Transverse colon (tissue), 4 donors: ENCODE measurements at places on chromosomes 12 and 14. TPM values are rescaled to one million over a fixed set of nuclear protein-coding genes. Genes with fewer than 3 reads are reported as not detected.

Gene NCOR2
- 460 TPM for total RNA-seq

Gene GDF3
- total RNA-seq: not detected

Gene FOXM1
- total RNA-seq: 2.2 TPM

Gene KLRG1
- total RNA-seq: 1.4 TPM

Gene CPNE6
- not detected for total RNA-seq

Gene ACSM4
- total RNA-seq: not detected

DNA sequence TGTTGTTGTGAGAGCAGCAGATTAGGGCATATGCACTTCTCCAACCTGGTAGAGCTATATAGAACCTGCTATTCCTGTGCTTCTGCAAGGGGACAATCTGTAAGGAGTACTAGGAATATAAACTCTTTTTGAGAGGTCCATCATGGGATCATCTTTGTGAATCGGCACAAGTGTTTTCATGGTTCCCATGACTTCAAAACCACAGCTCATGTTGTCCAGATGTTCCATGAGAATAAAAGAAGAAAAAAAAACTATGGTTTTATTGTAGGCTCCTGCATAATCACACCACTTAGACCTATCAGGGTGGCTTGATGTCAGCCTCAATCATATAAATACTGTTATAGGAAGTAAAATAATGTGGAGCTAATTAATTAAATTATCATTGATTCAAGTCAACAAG, 311.4 kb upstream of the ATP2B1 start:
- no peak for DNase-seq

DNA sequence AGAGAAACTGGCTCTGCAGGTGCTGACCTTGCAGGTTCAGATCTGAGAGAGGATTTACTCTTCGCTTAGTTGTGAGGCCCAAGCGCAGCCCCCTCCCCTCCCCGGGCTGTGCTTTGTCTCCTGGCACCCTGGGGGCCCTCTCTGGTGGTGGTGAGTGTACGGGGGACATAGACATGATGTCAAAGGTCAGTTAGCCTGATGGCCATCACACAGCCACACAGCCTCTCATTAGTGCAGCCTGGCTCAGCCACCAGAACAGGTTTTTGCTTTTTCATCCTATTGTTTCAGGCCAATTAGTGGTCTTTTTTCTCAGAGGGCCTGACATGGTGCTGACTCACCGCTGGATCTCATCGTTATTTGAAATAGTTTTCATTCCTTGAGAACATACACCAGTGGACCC, 437.9 kb downstream of the AACS start:
- no peak for DNase-seq

DNA sequence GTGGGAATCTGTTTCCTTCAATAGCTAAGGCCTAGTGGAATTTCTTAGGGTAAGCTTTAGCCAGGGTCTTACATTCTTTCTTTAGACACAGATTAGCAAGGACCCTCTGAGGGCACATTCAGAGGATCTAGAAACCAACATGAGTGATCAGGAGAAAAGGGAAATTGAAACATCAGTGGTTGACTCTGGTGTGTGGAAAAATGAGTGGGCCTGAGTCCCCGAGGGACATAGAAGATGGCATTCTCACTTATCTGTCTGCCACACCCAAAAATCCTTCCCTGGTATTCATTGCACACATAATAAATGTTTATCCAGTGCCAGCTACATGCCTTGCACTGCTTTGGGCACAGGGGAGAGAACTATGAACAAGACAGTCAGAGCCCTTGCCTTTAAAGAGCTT, 82.9 kb downstream of the SSPN start:
- DNase-seq: no peak

GRCh38 chr14:97113339-97113738, 316.2 kb downstream of the VRK1 start:
- DNase-seq: no peak

DNA sequence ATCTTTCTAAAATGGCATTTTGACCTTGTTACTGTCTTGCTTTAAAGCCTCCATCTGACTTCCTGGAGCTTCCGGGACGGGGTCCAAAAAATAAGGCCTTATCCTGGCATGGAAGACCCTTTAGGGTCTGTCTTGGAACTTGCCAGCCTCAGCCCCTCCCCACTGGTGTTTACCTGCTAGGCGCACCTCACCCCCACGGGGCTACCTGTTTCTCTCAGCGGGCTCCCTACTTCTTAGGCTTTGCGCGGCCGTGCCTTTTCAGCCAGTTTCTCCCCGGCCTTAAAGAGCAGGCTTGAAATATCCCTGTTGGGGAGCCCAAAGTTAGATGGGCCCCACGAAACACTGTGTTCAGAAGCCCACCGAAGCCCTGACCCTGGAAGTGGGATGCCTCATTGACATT, 5.1 kb downstream of the RTL1 start:
- no peak for DNase-seq

GRCh38 chr12:91542067-91542466, 359.4 kb upstream of the DCN start:
- no peak for DNase-seq

DNA sequence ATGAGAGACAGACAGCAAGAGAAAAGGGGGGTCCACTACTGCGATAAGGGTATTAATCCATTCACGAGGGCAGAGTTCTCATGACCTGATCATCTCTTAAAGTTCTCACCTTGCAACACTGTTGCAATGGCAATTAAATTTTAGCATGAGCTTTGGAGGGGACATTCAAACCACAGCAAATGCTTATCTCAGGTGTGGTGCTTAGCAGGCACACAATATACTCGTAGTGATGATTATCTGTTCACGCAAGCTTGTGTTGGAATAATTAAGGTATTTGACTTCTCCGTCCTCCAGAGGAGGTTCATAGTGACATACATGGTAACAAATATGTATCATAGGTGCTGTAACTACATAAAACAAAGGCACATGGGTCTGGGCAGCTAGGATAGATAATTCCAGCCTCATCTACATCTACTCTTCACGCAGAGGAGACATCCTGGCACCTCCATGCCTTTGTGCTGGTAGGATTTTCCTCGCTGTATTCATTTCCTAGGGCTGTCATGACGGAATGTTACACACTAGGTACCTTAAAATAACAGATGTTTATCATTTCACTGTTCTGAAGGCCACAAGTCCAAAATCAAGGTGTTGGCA, 221.2 kb downstream of the RBM19 start:
- DNase-seq: no peak

DNA sequence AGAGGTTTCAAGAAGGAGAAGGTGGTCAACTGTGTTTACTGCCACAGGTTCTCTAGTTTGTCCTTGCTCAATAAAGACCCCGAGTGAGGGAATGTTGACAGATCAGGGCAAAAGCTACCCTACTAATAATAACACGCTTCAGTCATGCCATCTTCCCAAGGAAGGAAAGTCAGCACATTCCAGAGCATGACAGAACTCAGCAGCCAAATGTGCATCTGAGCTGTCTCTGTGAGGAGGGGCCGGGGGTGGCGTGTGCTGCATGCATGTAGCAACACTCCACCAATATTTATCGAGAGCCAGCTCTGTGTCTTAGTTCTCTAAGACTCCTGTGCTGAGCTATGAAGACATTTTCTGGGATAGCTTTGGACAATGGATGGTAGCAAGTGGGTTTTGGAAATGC, 260.4 kb downstream of the DPF3 start:
- DNase-seq: no peak
